ENCODE measurements at places on chromosomes 1 and 21.
A peak's percentile ranks its signal among the peaks of the same experiment; 100 is the strongest.

DNA sequence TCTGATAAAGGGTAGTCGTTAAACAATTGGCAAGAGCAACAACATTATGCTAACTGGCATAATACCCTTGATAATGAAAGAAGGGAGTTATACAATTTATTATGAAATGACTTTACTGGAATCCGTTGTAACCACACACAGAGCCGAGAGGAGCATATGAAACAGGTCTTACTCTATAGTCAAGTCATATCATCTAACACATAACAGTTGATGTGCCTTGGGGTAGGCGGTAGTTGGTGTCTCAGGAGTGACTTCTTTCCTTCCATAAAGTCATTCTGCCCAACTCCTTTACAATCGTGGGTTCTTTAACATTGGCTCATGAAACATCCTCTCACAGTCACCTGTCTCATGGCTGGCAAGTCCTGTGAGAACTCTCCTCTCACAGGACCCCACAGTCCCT lies 225.2 kb downstream of the LTN1 start:
- peaks cover 18% of the 10 kb centered on the region for H3K27me3 ChIP-seq
- no peaks in the 10 kb centered on the region for H3K36me3 ChIP-seq
- DNase-seq: no peak
- no peaks in the 10 kb centered on the region for H3K4me1 ChIP-seq

- peaks cover 15% of the 10 kb centered on the region for H3K27me3 ChIP-seq
- no peaks in the 10 kb centered on the region for H3K36me3 ChIP-seq
- DNase-seq: peak; percentile 78
- no peak overlapping the region for H3K27ac ChIP-seq
- peak overlapping the region; percentile 78 for H3K4me3 ChIP-seq
These were observed 906 bp upstream of the ADARB1 start for GRCh38 chr21:45073301-45074047.

GRCh38 chr1:20324704-20325406 lies 34.2 kb downstream of the VWA5B1 start:
- H3K27ac ChIP-seq: no peak overlapping the region
- no peak for DNase-seq
- peaks cover 15% of the 10 kb centered on the region for H3K27me3 ChIP-seq
- H3K4me3 ChIP-seq: no peak overlapping the region
- H3K4me1 ChIP-seq: no peaks in the 10 kb centered on the region

DNA sequence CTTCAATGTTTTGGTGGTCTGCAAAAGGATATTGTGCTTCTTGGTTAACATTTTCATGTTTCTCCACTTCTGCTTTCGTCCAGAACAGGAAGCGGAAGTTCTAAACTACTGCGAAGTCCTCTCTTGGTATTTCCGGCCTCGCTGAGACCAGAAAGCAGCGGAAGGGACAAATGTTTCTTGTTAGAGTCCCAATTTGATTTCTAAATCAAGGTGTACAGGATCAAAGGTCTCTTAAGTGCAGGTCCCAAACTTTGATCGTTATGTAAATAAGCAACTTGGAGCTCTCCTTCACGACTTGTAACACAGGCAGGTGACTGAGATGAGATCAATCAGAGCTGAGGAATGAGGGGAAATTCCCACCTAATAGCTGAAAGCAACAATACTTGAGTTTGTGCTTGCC lies 40.1 kb upstream of the HMCN1 start:
- no peaks in the 10 kb centered on the region for H3K27me3 ChIP-seq
- H3K27ac ChIP-seq: no peak overlapping the region
- H3K4me1 ChIP-seq: no peaks in the 10 kb centered on the region
- H3K36me3 ChIP-seq: no peaks in the 10 kb centered on the region
- no peak for DNase-seq

GRCh38 chr1:153404768-153405167 lies 11.6 kb upstream of the S100A7A start:
- H3K27ac ChIP-seq: no peak overlapping the region
- no peaks in the 10 kb centered on the region for H3K4me1 ChIP-seq
- H3K4me3 ChIP-seq: no peak overlapping the region
- DNase-seq: peak; percentile 88

DNA sequence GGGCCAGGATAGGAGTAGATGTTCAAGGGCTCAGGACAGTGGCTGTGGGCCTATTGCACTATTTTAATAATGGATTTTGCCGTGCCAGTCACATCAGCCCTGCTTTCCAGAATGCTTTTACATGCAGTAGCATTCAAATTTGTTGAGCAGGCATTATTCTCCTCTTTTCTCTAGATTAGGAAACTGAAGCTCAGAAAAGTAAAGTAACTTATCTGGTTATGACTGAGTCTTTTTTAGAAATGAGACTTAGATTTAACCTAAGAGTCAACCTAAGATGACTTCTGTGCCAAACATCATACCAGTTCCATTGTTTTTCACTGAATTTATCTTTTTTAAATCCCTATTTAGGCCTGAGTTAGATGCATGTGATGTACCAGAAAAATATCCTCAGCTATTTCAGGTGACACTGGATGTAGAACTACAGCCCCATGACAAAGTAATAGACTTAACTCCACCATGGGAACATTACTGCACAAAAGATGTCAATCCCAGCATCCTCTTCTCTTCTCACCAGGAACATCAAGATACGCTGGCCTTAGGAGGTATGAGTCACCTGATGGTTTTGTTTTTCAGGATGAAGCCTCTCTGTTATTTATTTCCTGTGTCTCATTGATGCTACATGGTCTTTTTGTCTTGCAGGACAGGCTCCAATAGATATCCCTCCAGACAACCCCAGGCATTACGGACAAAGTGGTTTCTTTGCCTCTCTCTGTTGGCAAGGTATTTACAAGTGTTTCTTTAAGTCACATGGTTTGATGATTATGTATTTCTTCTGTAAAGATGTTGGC lies 31.4 kb upstream of the LEPR start:
- no peak overlapping the region for H3K27ac ChIP-seq
- DNase-seq: no peak
- no peaks in the 10 kb centered on the region for H3K27me3 ChIP-seq
- peaks cover 83% of the 10 kb centered on the region for H3K36me3 ChIP-seq
- H3K4me3 ChIP-seq: no peak overlapping the region

- no peaks in the 10 kb centered on the region for H3K36me3 ChIP-seq
- DNase-seq: no peak
- no peak overlapping the region for H3K27ac ChIP-seq
- no peaks in the 10 kb centered on the region for H3K27me3 ChIP-seq
- no peak overlapping the region for H3K4me3 ChIP-seq
These were observed 236.9 kb upstream of the DPYD start for GRCh38 chr1:98157524-98158313.

DNA sequence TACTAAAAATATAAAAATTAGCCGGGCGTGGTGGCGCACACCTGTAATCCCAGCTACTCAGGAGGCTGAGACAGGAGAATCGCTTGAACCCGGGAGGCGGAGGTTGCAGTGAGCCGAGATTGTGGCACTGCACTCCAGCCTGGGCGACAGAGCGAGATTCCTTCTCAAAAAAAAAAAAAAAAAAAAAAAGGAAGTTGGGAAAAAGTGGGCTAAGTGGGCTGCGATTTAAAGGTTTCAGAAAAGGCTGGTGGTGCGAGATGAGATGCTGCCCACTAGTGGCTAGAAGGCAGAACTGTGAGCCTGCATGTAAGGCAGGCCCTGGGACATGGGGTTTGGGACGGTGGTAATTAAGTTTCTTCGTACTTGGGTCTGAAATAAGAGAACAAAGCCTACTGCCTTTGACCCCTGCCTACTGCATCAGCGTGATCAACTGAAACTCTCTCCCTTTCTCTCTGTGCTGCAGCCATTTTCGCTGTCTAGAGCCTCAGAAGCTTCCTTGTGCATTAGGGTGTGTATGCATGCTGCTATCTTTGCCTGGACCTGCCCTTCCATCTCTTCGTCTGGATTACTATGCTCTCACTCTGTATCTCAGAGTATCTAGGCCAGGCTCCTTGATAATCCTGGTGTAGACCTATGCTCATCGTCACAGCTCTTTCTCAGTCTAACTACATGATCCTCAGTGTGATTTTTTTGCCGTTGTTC lies 12.4 kb downstream of the FMOD start:
- peak; percentile 86 for DNase-seq
- peaks cover 14% of the 10 kb centered on the region for H3K4me1 ChIP-seq
- peaks cover 11% of the 10 kb centered on the region for H3K27me3 ChIP-seq
- no peak overlapping the region for H3K4me3 ChIP-seq
- H3K36me3 ChIP-seq: no peaks in the 10 kb centered on the region
- H3K27ac ChIP-seq: no peak overlapping the region

DNA sequence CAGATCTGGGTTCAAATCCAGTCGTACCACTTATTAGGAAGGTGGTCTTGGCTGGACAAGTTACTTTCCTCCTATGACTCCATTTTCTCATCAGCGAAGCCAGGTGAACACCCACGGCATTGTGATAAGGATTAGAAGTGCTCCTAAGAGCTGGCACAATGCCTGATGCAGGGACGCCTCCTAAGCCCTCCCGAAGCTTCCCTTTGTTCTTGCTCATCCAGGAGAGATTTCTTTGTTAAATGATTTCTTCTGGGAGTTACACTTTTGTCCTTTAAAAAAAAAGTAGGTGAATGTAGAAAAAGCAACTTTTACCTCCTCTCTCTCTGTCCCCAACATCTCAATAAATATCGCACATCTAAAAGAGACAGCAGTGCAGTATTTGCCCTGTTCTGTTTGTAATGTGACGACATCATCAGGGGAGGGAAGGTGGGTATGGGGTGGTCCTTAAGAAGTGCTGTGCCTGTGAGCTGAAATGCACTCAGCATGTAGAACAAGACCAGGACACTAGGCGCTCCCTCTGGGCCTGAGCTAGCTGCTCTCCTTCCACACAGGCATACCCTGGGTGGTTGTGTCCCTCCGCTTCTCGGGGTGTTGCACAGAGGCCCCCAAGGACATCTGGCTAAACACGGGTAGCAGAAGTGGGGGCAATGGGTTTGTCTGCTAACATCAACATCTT lies 43.9 kb downstream of the SUSD4 start:
- peak overlapping the region; percentile 15 for H3K4me3 ChIP-seq
- H3K4me1 ChIP-seq: peaks cover 8% of the 10 kb centered on the region
- DNase-seq: peak; percentile 67
- H3K27ac ChIP-seq: no peak overlapping the region
